ENCODE measurements at places on chromosomes 12 and 14.

DNA sequence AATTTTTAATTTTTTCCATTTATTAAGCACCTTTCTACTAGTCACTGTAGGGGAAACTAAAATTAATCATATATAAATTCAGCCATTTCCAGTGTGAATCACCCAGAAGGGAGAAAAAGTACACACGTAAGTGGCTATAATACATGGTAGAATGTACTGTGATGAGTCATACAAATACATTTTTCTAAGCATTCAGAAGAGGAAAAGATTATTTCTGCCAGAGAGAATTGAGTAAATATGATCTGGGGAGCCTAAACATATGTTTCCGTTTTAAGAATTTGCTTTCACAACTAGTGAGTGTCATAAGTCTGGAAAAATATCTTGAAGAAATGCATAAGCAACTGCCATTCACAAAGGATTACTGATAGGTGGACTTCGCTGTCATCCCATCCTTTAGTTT lies 102.8 kb downstream of the TGFB3 start:
- no peak for DNase-seq

- no peak for DNase-seq
These were observed 87.3 kb downstream of the TMX1 start for GRCh38 chr14:51327376-51327775.

GRCh38 chr12:50569876-50570275 lies 65.1 kb downstream of the DIP2B start:
- DNase-seq: no peak

- DNase-seq: no peak
These were observed 878 bp downstream of the TMEM119 start for GRCh38 chr12:108596854-108597558.

GRCh38 chr12:98908866-98909265 lies 263.8 kb downstream of the APAF1 start:
- no peak for DNase-seq

- peak; percentile 76 for DNase-seq
These were observed 24.1 kb downstream of the CKAP4 start for GRCh38 chr12:106223485-106224354.

GRCh38 chr12:110767863-110768262 lies 25.2 kb upstream of the PPP1CC start:
- DNase-seq: no peak

DNA sequence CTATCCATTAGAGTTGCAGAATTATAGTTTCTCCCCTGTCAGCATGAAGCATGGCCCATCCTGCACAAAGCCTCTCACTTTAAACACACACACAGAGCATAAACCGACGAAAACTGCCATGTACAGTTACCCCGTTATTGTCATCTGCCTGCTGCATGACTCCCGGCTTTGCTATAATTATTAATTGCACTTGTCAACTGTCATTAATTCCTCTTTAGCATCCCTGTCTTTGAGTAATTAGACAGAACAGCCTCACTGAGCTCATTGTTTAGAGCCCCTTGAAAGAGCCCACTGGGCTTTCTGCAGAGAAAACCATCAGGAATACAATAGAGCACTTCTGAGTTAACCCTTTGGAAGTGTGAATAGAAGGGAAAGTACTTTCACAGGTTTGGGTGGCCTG lies 307.2 kb upstream of the SOX5 start:
- DNase-seq: no peak

DNA sequence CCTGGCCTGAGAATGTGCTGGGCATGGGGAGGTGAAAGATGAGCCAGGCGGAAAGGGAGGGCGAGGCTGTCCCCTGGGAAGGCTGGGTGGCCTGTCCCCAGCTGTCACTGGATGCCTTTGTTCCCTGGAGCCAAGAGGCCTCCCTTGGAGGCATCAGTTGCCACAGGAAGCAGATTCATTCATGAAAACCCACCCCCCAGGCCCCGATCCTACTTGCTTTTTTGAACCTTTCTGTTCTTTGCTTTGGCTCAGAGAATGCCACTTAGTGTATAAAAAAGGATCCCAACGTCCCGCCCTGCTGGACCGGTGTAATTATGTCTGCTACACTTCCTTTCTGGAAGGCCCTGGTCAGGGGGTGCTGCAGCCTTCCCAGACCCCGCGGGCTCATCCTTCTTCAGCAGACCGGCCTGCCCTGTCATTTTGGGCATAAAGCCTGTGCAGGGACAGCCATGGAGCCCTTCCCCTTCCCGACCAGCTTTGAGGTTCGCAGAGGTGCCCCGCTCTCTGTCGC lies 220.2 kb downstream of the SLC41A2 start:
- DNase-seq: no peak

GRCh38 chr12:116238149-116238548 lies 39.3 kb downstream of the MED13L start:
- no peak for DNase-seq

- DNase-seq: no peak
These were observed 112.5 kb downstream of the PTPRQ start for GRCh38 chr12:80556566-80556965.

- no peak for DNase-seq
These were observed 223.3 kb downstream of the CCDC91 start for GRCh38 chr12:28413460-28414109.

- no peak for DNase-seq
These were observed 188.3 kb upstream of the SLC38A2 start for GRCh38 chr12:46560874-46561273.

- DNase-seq: no peak
These were observed 77.0 kb downstream of the ADGRD1 start for GRCh38 chr12:131030472-131031328.

GRCh38 chr14:85063747-85064146 lies 466.2 kb upstream of the FLRT2 start:
- DNase-seq: no peak

GRCh38 chr12:124716208-124717130 lies 147.2 kb downstream of the SCARB1 start:
- no peak for DNase-seq

DNA sequence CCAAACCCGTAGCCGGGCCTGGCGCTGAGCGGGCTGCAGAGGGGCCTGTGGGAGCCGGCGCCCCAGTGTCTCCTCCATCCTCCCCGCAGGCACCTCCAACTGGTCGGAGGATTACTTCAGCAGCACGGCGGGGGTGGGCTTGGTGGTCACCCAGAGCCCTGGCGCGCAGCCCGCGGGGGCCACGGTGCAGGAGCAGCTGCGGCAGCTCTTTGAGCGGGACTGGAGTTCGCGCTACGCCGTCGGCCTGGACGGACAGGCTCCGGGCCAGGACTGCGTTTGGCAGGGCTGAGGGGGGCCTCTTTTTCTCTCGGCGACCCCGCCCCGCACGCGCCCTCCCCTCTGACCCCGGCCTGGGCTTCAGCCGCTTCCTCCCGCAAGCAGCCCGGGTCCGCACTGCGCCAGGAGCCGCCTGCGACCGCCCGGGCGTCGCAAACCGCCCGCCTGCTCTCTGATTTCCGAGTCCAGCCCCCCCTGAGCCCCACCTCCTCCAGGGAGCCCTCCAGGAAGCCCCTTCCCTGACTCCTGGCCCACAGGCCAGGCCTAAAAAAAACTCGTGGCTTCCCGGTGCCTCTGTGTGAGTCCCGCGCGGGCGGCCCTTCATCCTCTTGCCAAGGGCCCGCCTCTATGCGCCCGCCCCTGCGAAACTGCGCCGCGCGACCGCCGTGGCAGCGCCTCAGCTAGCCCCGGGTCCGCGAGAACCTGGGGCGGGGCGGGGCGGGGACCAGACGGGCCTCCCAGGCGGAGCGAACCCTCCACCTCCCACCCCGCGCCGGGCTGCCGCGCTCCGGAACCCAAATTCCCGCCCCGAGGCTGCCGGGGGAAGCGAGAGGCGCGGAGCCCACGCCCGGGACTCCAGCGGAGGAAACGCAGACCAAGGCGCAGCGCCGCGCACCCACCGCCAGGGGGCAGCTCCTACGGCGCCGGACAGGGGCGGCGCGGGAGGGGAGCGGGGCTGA lies 8.3 kb downstream of the PLD4 start:
- peak; percentile 81 for DNase-seq

DNA sequence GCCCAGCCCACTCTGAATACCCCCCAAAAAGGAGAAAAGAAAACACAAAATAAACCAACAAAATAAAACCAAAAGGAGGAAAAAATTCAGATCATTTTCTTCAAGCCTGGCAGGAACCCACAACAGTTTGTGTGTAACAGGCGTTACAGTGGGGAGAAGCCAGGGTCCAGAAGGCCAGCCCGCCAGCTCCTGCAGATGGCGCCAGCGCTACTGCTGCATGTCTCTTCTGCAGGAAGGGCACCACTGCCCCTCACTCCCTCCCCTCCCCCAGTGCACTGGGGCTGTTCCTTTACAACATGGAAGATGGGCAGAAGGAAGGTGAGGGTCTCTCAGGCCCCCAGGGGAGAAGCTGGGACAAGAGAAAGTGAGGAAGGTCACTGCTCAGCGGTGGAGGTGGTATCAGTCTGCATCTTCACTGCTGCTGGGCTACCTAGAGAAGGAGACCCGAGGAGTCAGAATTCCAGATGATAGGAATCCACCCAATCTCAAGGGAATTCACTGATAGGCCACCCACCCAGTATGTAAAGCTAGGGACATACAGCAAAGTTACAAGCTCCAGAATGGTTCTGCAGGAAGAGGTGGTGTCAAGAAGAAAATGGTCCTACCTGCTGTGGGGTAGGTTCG lies 2.3 kb upstream of the NOP2 start:
- peak; percentile 56 for DNase-seq

DNA sequence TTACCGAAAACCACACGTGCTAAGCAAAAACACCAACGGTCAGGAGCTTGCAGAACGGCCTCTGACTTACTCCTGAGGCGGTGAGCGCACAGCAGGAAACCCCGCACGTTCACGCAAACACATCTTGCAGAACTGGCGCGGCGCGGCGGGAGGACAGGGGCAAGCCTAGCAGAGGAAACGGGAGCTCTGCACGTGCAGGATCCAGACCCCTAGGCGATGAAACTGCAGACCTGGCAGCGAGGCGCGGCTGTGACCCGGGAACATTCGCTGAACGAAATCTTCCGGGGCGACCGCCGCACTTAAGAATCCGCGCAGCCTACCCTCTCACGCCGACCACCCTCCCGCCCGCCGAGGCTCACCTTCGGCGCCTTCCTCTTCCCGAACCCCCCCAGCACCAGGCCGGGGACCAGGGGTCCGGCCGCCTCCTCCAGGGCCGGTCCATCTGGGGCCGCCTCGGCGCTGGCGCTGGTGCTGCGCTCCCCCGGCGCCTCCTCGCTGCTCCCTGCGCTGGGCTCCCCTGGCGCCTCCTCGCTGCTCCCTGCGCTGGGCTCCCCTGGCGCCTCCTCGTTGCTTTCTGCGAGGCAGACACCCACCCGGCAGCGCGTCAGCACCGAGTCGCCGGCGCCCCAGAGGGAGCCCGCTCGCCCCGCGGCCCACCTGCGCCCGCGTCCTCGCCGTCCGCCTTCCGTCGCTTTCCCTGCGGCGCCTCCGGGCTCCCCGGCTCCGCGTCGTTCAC lies 615 bp downstream of the DDX51 start:
- no peak for DNase-seq

DNA sequence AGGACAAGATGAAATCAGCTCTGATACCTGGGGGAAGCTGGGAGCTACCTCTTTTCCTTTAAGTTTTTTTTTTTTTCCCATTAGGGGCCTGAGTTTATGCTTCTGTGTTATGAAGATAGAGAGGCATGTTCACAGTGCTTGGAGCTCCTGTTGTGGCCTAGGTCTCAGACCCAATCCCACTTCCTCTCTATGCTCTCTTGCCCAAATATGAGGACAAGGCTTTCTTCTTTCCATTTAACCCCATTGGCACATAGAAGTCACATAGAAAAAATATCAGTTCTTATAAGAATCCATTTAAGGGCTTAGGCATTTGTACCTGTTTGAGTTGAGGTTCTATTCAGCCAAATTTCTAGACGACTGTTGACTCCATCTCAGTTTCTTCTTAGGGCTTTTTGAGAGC lies 12.6 kb downstream of the MRPS35 start:
- DNase-seq: no peak

- no peak for DNase-seq
These were observed 19.4 kb downstream of the PPP2R5C start for GRCh38 chr14:101780887-101781239.

DNA sequence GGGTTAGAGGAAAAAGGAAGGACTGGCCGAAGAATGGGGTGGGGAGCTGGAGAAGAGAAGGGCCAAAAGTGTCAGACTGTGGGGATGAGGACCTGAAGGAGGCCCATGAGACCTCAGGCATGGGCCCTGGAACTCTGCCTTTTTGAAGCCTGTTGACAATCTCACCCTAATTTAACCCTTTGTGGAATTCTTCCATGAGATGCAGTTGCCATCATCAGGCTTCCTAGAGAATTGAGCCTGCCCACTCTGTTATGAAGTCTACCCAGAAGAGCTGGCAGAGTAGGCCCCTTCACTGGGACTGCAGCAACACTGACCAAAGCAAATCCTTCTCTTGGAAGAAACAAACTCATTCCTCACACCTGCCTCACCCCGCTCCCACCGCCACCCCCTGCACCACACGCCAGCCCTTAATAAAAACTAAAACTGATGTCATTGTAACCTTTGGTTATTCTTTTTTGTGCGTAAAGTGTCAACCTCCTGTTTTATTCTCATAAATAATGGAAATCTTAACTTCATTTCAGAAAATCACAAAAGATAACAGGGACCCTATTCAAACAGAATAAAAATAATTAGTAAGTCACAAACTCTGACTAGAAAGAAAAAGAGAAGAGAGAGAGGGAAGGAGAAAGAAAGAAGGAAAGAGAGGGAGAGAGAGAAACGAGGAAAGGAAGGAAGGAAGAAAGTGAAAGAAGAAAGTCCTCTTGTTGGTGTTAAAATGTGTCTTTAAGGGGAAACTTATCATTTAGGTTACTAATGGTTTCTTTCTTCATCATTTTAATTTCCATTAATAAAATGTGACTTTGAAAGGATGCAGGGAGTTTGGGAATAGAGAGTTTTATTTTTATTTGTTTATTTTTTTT lies 61.3 kb downstream of the CRADD start:
- DNase-seq: no peak

DNA sequence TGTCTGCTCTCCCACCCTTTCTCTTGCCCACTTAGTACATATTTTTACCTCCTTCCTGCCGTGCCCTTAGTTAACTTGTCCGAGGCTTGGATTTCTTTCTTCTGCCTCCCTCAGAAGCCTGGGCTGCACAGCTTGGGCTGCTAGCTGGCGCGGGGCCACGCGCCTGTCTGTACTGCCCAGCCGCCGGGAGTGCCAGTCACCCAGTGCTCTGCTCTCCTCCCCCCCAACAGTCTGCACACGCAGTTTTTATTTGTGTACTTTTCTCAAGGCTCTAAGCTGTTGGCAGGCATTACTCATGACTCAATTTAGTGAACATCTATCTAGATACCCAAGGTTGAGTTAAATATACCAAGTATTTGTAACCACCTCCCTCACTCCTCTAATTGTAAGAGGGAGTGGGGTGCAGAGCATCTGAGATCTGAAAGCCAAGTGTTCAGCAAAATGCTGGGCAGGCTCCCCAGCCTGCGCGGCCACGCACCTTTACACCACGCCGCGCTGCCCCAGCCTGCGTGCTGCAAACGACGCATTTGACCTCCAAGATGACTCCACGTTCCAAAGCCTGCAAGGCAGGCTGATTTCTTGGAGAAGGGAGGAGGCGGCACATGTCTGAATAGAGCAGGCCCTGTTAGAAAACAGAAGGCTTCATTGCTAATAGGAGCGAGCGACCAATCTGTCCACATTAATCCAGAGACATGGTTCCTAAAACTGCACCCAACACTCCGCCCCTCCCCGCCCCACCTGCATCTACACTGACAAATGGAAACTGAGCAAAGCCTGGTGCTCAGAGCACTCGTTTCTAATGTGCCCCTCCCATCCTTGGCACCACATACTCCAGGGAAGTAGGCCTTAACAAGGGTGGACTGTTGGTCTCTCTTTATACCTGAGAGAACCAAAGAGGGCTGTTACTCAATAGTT lies 18.2 kb upstream of the CACNA2D4 start:
- no peak for DNase-seq
